Activated CD4-positive, alpha-beta T cell treated with anti-CD3 and anti-CD28 coated beads, Interleukin-10, Interleukin-2, amounts not matched to agents 100 ng/mL and 50 ng/mL, durations not matched to agents 16 hours and 8 hours (primary cell): ENCODE measurements at places on chromosomes 1 and 21.

DNA sequence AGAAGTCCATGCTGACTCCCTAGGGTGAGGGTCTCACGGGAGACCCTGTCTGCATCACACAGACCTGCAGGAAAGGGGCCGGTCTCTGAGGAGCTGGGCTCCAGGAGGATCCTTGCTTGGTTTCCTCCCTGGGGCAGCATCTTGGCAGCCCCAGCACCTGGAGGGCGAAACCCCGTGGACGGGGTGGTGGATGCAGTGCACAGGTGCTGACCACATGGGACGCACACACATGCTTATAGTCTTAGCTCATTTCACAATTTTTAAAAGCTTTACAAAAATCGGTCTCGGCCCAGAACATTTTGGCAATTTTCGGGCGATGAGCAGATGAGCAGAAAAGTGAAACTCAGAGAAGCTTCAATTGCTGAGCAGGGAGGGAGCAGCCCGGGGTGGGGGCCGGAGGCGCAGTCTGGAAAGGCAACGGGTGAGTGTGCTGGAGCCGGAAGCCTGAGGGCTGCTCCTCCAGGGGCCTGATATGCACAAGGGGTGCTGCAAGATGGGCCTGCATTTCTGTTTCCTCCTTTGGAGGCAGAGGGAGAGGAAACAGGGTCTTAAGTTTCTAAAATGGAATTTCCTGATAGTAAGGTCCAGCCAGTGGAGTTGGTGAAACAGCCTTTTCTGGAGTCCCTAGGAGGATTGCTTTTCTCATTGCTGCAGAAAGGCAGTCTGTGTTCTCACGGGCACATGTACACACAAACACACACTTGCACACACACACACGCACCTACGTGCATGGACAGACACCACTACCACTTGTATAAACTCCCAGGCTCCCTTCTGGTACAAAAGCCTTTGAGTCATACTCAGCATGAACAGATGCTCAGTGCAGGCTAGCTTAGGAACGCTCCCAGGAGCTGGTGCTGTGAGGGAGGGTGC is 60.6 kb downstream of the SCCPDH start:
- no peak for DNase-seq

GRCh38 chr1:190119683-190120082 is 358.0 kb downstream of the BRINP3 start:
- DNase-seq = no peak

GRCh38 chr1:6667139-6667538 is 34.5 kb downstream of the DNAJC11 start:
- DNase-seq = no peak

GRCh38 chr21:28253961-28254360 is 738.7 kb downstream of the LTN1 start:
- DNase-seq = no peak

GRCh38 chr1:101356604-101357443 is 120.0 kb downstream of the S1PR1 start:
- DNase-seq = no peak

DNA sequence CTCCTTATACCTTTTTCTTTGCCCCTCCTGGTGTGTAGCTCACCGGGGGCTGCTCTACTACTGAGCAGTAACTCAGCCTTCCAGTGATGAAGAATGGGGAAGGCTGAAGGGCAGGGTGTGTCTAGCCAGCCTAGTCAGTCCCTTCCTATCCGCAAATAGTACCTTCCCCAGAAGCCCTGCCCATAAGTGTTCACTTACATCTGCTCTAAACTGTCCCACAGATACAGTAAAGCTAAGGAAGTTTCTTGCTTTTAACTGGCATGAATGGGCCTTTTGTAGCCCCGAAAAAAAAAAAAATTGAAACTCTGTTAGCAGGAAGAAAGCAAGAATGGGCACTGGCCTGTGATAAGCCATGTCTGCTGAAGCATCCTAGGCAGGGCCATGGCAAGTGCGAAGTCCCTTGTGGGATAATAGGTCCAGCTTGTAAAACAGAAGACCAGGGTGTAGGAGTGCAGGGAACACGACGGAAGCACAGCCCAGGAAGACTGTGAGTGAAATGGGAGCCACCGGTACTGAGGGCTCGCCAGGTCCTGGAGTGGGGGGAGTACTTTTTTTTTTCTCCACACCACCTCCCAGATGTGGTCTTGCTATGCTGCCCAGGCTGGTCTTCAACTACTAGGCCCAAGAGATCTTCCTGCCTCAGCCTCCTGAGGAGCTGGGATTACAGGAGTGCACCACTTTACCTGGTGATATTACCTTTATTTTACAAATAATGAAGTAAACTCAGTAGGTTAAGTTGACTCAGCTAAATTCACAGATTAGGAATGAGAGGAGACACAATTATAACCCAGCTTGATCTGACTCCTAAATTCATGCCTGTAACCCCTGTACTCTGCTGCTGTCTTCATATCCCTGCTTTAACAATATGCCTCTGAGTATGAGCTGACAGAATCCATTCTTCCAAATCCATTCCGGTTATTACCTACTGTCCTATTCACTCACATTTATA is 347.5 kb downstream of the SMYD3 start:
- DNase-seq = no peak

DNA sequence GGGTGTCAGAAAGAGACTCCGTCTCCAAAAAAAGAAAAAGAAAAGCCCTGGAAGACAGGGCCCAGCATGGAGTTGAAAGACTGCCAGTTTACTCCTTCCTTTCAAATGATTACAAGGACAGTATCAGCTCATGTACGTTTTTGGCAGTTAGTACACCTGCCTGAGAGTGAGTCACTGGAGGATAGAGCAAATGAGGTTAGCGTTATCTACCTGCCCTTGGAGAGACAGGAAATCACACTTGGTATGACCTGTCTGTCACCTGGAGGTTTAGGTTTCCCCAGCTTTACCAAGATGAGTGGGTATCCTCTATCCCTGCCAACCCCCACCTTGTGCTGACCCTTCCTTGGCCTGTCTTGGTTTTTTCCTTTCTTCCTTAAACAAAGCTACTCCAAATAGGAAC is 96.8 kb upstream of the BMP8A start:
- DNase-seq = peak; percentile 48

GRCh38 chr1:170660871-170661645 is 2.9 kb upstream of the PRRX1 start:
- no peak for DNase-seq

- DNase-seq = no peak
Measured at GRCh38 chr1:19222979-19223824, 13.1 kb upstream of the UBR4 start.

- no peak for DNase-seq
Measured at GRCh38 chr1:198860371-198860770, 221.5 kb downstream of the PTPRC start.

GRCh38 chr1:215710036-215710898 is 143.2 kb downstream of the KCTD3 start:
- DNase-seq = peak; percentile 50

DNA sequence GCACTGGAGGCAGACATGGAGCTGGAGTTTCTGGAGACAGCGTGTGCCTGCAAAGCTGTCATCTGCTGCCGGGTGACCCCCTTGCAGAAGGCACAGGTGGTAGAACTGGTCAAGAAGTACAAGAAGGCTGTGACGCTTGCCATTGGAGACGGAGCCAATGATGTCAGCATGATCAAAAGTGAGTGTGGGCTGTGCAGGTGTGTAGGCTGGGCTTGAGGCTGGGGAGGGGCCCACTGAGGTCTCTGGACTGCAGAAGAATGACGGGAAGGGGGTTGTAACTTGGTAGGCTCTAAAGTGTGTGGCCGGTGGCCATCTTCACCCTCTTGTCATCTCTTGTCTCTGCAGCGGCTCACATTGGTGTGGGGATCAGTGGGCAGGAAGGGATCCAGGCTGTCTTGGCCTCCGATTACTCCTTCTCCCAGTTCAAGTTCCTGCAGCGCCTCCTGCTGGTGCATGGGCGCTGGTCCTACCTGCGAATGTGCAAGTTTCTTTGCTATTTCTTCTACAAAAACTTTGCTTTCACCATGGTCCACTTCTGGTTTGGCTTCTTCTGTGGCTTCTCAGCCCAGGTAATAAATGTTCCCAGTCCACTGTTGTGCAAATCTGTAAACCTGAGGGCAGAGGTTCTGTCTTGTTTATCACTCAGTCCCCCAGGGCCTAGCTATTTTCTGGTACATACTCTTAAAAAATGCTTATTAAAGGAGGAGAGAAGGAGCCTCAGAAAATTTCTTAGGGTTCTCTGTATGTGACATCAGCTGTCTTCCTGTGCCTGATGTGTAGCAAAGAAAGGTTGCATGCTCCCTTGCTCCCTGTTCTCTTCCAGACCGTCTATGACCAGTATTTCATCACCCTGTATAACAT is 19.9 kb downstream of the ATP8B2 start:
- DNase-seq = peak; percentile 77

GRCh38 chr1:161718559-161719324 is 2.6 kb upstream of the FCRLB start:
- no peak for DNase-seq

DNA sequence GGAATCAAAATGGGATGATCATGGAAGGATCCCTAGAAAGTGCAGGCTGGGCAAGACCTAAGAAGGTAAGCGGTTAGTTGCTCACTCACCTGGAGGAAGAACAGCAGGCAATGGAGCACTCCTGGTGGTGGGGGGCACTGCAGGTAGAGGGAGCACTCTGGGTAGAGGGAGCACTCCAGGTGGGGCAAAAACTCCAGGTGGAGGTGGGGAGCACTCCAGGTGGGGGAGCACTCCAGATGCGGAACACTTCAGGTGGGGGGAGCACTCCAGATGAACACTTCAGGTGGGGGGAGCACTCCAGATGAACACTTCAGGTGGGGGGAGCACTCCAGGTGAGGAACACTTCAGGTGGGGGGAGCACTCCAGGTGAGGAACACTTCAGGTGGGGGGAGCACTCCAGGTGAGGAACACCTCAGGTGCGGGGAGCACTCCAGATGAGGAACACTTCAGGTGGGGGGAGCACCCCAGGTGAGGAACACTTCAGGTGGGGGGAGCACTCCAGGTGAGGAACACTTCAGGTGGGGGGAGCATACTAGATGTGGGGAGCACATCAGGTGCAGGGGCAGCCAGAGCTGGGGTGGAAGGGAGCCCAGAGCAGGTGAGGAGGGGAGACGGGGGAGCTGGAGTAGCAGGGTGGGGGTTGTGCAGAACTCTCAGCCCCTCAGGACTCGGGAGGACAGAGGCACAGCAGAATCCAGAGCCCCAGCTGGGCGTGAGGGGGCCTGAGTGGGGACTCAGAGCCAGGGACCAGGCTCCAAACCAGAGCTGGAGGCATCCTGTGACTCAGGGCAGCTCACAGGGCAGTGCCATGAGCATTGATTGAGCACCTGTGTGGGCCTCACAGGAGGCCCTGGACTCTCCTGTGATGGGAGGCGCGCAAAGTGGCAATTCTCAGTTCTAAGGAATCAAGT is 37.7 kb upstream of the COL6A1 start:
- DNase-seq = no peak

GRCh38 chr1:158117854-158118704 is 62.6 kb upstream of the CD1D start:
- peak; percentile 47 for DNase-seq

- DNase-seq = no peak
Measured at GRCh38 chr1:241376701-241377100, 19.7 kb upstream of the RGS7 start.

DNA sequence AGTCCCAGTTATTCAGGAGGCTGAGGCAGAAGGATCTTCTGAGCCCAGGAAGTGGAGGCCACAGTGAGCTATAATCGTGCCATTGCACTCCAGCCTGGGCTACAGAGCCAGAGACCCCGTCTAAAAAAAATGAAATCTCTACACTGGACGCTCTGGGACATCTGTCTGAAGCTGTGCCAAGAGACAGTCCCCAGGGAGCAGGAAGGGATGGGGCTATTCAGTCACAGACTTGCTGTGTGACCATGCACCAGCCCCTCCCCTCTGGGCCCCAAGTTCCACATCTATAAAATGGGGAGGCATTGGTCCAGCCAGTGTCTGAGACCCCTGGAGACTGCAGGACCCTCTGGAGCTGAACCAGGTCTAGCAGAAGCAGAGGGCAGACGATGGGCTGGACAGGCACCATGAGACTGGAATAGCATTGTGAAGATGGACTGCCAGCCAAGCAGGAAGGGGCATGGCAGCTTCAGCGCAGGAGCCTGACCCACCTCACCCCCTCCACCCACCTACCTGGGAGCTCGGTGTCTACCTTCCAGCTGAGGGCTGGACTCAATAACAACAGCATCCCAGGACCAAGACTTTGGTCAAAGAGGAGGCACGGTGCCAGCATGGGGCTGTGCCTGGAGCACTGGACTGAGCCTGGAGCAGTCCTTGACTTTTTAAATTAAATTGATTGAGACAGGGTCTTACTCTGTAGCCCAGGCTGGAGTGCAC is 1.4 kb downstream of the TMEM54 start:
- DNase-seq = no peak

DNA sequence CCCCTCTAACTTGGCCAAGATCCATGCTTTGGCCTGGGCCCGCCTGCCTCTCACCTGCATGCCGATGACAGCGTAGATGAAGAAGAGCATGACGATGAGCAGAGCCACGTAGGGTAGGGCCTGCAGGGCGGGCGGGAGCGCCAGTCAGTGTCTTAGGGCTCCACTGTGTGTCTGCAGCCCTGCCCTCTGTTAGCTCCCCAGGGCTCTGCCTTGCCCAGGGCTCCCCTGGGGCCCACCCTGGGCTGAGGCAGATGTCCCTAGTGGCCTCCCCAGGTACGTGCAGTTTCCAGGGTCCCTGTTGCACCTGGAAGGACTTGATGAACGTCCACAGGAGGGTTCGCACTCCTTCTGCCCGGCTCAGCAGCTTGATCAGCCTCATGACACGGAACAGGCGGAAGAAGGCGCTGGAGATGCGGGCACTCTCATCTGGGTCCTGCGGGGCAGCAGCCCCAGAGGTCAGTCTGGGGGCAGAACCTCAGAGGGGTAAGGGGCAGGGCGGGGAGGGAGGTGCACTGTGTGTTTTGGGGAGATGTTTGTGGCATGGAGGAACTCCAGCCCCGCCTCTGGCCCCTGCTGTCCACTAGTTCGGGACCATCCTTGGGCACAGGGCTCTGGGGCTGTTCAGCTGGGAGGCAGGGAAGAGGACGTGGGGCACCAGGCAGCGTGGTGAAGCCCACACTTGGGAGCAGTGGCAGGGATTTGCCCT is 29.8 kb upstream of the KIF21B start:
- DNase-seq = no peak

DNA sequence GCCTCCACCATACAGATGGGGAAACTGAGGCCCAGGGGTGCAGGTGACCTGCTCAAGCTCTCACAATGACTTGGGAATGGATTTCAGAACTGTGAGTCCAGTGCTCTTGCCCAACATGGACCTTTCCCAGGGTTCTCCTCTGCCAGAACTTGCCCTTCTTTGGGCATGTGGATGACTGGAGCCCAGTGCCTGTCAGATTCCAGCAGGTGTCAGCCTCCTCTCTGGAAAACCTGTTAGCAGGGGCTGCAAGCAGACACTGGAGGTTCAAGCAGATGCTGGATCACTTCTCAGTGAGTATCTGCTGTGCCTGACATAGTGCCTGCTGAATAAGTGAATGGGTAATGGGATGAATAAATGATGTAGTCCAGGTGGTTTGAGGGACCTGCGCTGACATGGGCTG is 314.2 kb upstream of the POU3F1 start:
- no peak for DNase-seq

DNA sequence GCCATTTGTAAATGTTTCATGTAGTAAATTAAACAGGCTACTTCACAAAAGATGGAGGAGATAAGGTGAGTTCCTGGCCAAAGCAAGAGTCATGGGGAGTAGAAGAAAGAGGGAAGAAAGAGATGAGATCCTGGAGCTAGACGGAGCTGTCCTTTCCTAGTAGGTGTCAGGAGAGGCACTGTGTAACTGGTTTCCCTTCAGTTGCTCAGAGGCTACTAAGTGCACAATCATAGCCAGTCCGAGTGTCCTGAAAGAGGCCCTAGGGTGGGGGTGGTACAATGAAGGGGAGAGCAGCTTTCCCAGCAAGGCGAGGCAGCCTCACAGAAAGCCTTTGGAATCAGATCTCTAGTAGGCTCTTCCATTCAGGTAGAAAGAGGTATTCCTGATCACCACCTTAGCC is 390.9 kb downstream of the KCNH1 start:
- DNase-seq = no peak
